ENCODE measurements at places on chromosomes 2 and 18. TPM values are rescaled to one million over a fixed set of nuclear protein-coding genes. Genes with fewer than 3 reads are reported as not detected.

PSMA8 gene
- total RNA-seq: not detected

SLC5A7 gene
- not detected for total RNA-seq

MC4R gene
- total RNA-seq: not detected

LHCGR gene
- total RNA-seq: not detected

SULT1C4 gene
- not detected for total RNA-seq

RTP5 gene
- not detected for total RNA-seq

ANKRD62 gene
- not detected for total RNA-seq

ERMN gene
- total RNA-seq: not detected

EVA1A gene
- 7.7 TPM for total RNA-seq

AGXT gene
- total RNA-seq: not detected

FAM124B gene
- 0.05 TPM for total RNA-seq

POTEJ gene
- total RNA-seq: not detected

ZAP70 gene
- not detected for total RNA-seq

SOX11 gene
- not detected for total RNA-seq

LRRTM1 gene
- not detected for total RNA-seq

Data from A549 treated with dexamethasone at 1 μM for 4 hours (cell line).